ENCODE measurements at places on chromosomes 16 and 17. TPM values are rescaled to one million over a fixed set of nuclear protein-coding genes. Genes with fewer than 3 reads are reported as not detected.

CDH1 gene
- 216 TPM for total RNA-seq

COG7 gene
- total RNA-seq, result 15.9 TPM

WFIKKN1 gene
- total RNA-seq, result 0.07 TPM

TEKT3 gene
- not detected for total RNA-seq

TNFRSF17 gene
- not detected for total RNA-seq

RMI2 gene
- total RNA-seq, result 23.1 TPM

CEP295NL gene
- not detected for total RNA-seq

GAST gene
- total RNA-seq, result 0.37 TPM

IGSF6 gene
- total RNA-seq, result 0.03 TPM

TEX14 gene
- 0.04 TPM for total RNA-seq

HS3ST3B1 gene
- total RNA-seq, result 1.8 TPM

CCL22 gene
- total RNA-seq, result not detected

KRT20 gene
- total RNA-seq, result not detected

HYDIN gene
- total RNA-seq, result 0.27 TPM

GLP2R gene
- total RNA-seq, result not detected

LRRC46 gene
- total RNA-seq, result 0.25 TPM

Measured in foreskin keratinocyte (primary cell).